T-helper 17 cell (primary cell): ENCODE measurements at places on chromosomes 1 and 21.

DNA sequence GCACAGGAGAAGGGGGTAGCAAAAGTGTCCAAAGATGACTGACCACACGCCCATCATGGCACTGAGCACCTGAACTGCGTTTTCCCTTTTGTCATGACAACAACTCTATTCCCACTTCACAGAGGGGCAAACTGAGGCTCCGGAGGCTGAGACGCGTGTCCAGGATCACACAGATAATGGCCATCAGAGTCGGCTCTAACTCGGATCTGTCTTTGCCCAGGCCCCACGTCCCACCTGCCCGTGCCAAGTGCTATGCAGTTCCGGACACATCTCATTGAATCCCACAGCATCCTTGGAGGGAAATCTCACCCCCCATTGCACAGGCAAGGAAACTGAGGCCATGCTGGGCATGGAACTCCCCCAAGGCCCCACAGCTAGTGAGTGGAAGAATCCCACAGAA, 62.1 kb downstream of the MATN1 start:
- no peak for DNase-seq

GRCh38 chr1:84735483-84735882, 45.2 kb upstream of the SSX2IP start:
- no peak for DNase-seq

DNA sequence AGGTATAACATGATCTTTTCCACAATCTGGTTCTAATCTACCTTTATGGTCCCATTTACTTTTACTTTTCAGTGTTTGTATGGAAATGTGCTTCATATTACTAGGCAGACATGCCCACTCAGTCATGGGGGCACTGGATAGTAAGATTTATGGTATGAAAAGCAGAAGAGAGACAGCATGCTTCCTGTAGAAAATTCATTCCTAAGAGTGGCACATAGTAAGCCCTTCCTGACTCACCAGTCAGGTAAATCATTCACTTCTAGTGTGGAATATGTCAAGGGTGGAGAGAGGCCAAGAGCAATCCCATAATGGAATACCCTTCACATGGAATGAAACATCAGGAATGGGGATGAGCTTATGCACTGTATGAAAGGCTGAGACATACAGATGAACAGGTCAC, 49.5 kb upstream of the BCL10 start:
- DNase-seq = no peak

GRCh38 chr1:59123081-59123681, 173.7 kb upstream of the FGGY start:
- no peak for DNase-seq

GRCh38 chr1:183567584-183567983, 22.7 kb downstream of the NCF2 start:
- DNase-seq = no peak

GRCh38 chr1:183247484-183247883, 61.4 kb downstream of the LAMC2 start:
- DNase-seq = no peak

DNA sequence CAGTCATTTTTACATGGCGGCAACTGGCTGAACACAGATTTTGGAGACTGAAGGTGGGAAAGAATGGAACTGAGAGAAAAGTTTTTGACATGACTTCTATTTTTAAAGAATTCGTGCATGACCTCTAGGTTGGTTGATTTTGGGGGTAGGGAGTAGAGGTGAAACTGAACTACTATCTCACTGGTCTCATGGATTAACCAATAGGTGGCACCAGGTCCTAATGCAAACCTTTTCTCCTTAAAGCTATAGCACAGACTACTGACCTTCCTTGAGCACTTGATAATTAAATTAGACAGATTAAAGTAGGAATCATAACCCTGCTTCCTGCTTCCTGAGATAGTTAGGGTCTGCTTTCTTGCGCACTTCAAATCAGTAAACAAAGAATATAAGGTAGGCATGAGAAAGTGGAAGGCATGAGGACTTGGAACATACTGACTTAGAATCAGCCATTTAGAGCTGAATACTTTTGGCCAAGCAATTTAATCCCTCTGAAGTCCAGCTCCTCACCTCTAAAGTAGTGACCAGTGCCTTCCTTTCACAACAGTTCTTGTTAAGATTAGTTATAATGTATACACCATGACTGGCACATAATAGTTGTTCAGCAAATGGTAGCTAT, 206.0 kb downstream of the CENPF start:
- no peak for DNase-seq

DNA sequence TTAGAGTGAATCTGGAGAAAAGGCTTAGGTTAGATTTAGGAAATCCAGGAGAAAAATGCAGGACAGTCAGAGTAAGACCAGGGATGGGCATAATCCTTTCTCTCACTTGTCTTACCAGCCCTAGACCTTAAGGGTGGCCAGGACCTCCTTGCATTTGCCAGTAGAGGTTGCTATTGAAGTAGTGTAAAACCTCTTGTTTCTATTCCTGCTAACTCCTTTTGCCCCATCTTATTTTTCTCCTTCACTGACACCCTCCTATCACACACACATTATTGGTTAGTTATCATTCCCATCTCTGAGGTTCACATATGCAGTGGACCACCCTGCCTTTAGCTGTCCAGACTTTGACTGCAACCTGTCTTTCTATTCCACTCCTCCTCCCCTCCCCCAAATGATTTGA, 75.0 kb upstream of the MACF1 start:
- DNase-seq = no peak

DNA sequence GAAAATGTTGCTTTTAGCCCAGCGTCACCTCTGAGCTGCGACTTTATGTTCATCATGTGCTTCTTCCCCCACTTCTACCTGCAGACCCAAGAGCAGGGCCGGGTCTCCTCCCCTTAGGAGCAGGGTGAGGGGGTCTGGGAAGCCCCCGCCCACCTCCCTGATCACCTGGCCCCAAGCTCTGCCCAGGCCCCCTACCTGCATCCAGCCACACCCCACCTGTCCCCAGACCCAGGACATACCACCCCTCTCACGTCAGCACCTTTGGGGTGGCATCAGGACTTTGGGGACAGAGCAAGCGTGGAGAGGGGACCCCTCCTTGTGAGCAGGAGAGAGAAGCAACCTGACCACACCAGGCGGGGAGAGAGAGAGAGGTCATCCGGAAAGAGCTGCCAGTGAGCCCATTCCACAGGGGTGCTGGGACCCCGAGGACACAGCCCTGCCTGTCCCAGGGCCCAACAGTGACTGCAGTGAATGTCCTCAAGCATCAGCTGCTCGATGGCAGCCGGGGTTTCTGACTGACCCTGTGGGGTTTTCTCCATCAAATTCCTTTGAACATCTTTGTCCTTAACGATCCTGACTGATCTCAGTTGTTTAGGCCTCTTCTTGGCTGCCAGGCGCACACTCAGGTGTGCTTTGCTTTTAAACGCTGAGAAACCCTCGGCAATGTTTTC, 42.8 kb upstream of the COL18A1 start:
- no peak for DNase-seq
